ENCODE measurements at places on chromosomes 2 and 18.
A peak's percentile ranks its signal among the peaks of the same experiment; 100 is the strongest.

GRCh38 chr2:239549711-239550255 lies 149.0 kb upstream of the HDAC4 start:
- no peak for DNase-seq

GRCh38 chr2:176234940-176235339 lies 34.3 kb upstream of the MTX2 start:
- DNase-seq, result no peak

DNA sequence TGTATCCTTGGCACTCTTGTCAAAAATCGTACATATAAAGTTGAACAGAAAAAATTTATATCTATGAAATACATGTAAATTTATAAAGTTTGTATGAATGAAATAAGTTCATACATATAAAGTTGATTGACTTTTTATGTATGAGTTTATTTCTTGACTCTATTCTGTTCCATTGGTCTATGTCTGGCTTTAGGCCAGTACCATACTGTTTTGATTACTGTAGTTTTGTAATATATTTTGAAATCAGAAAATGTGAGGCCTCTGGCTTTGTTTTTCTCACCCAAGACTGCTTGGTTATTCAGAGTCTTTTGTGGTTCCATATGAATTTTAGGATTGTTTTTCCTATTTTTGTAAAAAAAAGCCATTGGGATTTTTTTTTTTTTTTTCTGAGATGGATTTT lies 41.8 kb upstream of the SP9 start:
- DNase-seq, result no peak

GRCh38 chr2:27347641-27348040 lies 8.9 kb downstream of the GTF3C2 start:
- DNase-seq, result no peak

DNA sequence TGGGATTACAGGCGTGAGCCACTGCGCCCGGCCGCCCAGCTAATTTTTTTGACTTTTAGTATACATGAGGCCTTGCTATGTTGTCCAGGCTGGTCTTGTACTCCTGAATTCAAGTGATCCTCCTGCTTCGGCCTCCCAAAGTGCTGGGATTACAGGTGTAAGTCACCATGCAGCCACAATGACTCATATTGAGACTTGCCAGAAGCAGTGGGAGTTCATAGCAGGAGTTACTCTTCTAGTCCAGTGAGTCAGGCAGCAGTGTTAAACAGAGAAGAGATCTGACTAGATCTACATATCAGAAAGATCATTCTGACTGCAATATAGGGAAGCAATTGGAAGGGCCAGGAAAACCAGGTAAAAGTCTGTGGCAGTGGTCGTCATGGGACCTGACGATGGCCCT lies 1.5 kb upstream of the FLACC1 start:
- DNase-seq, result peak; percentile 88

- DNase-seq, result no peak
These were observed 28.4 kb upstream of the IL36G start for GRCh38 chr2:112949456-112949855.

DNA sequence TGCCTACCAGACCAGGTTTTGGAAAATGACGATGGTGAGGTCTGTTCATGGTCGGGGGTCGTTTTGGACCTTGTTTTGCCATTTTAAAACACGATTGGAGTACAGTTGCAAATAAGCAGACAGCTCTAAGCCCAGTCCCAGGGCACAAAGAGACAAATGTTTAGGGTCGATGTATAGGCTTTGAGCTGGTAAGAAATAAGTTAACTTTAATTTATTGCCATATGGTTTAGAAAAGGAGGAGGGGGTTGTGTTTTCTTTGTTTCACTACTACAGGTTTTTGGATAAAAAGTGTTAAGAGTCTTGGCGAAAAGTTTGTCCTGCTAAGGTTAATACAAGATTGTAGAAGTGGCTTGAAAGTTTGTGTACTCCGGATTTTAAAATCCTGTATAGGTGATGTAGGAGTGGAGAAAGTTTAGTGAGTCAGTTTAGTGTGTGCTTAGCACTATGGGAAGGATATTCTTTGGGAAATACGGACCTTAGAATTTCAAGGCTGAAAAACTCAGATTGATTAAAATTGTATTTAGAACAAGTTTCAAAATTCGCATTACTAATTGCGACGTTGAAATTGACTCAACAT lies 1.3 kb downstream of the KCMF1 start:
- DNase-seq, result no peak

DNA sequence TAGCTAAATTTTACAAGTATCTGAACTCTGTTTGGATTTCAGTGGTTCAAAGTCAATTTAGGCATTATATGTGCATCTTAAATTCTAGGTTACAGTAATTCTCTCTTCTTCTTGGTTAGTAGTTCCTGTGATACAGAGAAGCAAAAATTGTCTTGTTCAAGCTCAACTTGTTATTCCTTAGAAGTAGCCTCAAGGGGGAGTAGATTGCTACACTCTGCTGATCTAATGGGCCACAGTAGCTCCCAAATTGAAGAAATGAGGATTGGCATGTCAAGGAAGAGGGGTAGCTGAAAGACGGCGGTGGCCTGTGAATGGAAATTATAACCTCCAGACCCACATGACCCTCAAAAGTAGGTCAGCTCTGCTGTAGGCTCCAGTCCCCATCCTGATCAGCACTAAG lies 334.7 kb downstream of the HRH4 start:
- no peak for DNase-seq

DNA sequence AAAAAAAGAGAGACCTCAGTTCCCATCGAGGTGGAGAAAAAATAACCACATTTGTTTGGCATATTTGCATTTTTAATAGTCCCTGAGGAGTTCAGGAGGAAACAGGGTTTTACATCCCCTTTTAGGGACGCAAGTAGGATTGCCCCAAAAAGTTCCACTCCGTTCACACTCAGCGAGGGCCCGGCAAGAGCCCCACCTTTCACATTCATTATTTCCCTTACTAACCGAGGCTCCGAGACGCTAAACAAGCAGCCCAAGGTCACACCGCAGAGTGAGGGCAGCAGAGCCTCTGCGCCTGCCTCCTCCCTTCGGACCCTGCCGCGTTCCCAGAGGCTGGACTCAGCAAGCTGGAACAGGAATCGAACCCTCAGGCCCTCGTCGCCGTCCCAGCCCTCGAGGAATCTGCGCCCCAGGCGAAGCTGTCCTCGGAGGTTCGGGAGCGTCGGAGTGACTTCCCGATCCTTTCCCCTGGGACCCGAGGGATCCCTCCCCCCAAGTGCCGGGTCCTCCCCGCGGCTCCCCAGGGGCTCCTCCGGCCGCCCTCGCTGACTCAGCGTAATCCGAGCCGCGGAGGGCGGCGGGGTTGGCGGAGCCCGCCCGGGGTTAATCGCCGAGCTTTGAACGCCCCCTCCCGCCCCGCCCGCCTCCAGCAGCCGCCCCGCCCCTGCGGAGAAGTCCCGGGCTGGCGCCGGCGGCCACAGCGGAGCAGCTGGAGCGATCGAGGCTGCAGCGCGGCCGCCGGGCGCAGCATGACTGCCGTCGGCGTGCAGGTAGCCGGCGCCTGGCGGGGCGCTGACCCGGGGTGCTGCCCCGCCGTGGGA lies at the start of gene TMEM37:
TSS of gene TMEM37 (plus strand) at position 700 of the 821 bp plus-strand sequence. CDS start at position 750, 50 bp downstream.
- peak; percentile 28 for DNase-seq

DNA sequence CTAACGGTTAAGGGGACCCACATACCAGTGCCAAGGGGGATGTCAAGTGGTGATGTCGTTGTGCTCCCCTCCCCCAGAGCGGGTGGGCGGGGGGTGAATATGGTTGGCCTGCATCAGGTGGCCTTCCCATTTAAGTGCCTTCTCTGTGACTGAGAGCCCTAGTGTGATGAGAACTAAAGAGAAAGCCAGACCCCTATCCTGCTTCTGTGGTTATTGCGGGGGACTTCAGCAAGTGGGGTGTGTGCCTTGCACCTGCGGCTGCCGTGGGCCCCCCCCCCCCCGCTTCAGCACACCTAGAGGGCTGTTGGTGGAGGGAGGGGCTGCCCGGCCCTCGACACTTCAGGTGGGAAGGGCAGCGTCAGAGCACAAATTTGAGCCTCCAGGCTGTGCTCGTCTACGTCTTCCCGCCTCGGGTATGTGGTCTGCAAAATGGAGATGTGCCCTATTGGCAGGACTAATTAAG lies 6.1 kb downstream of the CTDSP1 start:
- DNase-seq, result no peak

DNA sequence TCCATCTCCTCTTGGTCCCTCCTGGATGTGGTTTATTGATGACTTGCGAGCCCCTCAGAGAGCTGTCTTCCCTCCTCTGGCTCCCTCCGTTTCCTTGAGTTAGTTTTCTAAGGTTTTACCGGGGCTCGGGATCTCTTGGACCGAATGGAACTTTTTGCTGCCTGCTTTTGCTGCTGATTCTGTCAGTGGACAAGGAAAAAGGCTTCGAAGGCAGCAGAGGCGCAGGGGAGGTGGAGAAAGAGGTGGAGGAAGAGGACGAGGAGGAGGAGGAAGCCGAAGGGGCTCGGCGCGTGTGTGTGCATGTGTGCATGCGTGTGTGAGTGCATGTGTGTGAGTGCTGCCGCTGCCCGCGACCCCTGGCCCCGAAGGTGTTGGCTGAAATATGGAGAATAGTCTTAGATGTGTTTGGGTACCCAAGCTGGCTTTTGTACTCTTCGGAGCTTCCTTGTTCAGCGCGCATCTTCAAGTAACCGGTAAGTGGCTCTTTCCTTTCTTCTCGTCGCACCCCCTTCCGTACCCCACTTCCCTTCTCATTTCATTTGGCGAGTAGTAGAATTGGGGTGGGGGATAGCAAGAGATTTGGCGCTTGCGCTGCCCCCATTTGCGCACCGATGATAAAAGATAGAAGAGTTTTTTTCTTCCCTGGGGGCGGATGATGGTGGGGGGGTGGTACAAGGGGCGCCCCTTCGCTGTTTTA lies 557 bp downstream of the DCC start:
- no peak for DNase-seq

DNA sequence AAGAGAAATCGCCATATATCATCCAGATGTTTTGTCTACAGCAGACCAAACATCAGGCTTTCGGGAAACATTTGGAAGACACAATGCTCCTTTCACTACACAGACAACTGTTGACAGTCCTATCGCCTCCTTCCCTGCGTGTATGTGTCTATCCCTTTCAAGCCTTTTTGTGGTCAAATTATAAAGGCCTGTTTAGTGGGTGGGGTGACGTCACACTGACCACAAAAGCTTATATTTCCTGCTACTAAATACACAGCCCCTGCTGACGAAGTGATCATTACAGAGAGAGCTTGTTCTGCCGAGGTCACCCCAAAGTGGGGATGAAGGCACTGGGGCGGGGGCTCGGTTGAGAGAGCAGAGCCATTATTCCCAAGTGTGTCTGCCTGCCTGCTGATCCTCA lies 302.7 kb upstream of the TNP1 start:
- DNase-seq, result peak; percentile 43

- DNase-seq, result no peak
These were observed 2.1 kb upstream of the RFTN2 start for GRCh38 chr2:197677483-197677882.

DNA sequence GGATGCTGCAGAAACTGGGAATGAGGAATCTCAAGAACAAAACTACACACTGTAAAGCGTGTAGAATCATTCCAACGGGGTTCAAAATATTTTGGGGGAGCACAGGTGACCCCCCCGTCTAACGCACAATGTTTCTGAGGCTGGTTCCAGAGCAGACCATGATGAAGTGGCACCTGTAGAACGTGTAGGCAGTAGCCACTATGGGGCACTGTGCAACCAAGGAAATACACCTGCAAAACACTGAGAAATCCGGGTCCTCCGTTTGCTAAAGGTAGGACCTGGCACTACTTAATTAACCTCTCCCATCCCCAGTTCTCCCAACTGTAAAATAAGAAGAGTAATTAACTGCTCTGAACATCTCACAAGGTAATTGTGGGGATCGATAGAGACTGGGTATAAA lies 22.6 kb downstream of the ST6GAL2 start:
- no peak for DNase-seq

DNA sequence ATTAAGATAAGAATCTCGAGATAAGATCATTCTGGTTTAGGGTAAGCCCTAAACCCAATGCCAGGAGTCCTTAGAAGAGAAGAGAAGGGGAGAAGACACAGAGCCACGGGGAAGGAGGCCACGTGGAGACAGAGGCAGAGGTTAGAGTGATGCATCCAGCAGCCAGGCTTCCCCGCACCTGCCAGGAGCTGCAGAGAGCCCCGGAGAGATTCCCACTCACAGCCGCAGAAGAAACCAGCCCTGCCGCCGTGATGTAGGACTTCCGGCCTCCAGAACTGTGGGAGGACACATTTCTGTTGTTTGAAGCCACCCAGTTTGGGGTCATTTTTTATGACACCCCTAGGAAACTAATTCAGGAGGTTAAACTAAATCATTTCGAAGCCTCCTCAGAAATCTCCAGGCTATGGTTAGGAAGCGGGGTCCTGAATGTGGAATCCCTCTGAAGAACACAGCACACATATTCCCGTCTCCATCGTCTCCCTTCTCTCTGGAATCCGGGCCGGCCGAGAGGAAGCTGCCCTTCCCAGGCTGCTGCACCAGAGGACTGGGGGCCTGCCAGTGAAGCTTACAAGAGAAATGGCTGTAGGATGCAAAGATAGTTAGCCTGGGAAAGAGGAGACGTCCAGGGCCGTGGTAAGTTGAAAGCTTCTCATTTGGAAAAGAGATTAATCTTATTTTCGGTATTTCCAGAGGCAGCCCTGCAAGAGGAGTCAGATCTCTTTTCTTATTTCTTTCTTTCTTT lies 156.6 kb downstream of the TWIST2 start:
- no peak for DNase-seq

DNA sequence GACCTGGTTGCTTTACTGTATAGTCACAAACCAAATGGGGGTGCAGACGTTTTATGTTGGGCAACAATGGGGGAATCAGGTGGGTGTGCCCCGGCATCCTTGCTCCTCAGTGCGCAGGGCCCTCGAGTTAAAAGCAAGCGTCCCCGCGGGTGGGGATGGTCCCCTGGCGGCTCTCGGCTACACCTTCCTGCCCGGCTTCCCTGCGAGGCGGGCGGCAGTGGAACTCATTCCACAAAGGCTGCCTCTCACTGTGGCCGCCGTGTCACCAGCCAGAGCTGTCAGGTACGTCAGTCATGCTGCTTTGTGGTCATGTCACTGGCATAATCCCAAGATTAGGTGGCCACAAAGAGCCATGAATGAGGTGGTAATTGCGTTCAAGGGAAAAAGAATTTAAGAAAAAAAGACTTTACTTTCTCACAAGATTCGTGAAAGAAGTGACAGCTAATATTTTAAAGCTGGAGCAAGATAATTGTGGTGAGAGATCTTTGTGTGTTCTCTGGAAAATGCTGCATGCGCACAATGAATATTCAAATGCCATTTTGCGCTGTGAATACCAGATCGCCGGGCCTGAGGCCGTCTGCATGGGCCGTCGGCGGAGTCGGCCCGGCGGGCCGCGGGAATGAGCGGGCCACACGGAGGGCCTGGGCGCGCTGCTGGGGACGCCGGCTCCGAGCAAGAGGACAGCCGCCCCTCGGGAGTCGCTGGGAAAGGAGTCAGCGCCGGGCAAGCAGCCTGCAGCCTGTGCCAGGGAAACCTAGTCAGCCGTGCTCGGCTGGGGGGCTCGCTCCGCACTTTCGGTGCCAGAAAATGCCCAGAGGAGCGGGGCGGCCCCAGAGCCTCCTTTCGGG lies 82.3 kb upstream of the LDLRAD4 start:
- no peak for DNase-seq

- no peak for DNase-seq
These were observed 77.7 kb downstream of the TGOLN2 start for GRCh38 chr2:85250045-85250444.

- DNase-seq, result no peak
These were observed 14.0 kb downstream of the ALPG start for GRCh38 chr2:232420463-232421188.

GRCh38 chr2:37843556-37843955 lies 81.5 kb upstream of the RMDN2 start:
- DNase-seq, result no peak

- no peak for DNase-seq
These were observed 78.7 kb upstream of the RGPD5 start for GRCh38 chr2:109715313-109715805.

GRCh38 chr18:48817021-48817461 lies 133.7 kb downstream of the SMAD7 start:
- DNase-seq, result no peak
